ENCODE measurements at places on chromosomes 12 and 14.

GRCh38 chr14:48983351-48983888, 602.8 kb downstream of the RPS29 start:
- no peak for DNase-seq

GRCh38 chr12:52735816-52736632, 32.7 kb upstream of the KRT77 start:
- DNase-seq, result no peak

- no peak for DNase-seq
Measured at GRCh38 chr12:42915426-42915825, 325.9 kb upstream of the PRICKLE1 start.

GRCh38 chr14:55361190-55361589, 50.4 kb downstream of the ATG14 start:
- no peak for DNase-seq

DNA sequence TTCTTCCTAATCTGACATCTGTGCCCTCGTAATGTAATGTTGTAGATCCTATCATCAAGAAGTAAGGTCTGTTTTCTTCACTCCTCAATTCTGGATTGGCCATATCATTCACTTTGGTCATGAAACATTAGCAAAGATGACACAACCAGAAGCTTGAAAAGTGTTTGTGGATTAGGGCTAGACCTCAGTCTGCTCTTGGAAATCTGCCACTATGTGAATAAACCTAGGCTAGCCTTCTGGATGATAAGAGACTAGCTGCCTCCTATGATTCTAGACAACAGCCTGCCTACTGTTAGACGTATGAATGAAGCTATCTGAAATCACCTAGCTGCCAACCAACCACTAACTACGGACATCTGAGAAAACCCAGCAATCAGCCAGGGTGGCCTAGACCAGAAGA, 38.7 kb upstream of the LYZ start:
- no peak for DNase-seq

DNA sequence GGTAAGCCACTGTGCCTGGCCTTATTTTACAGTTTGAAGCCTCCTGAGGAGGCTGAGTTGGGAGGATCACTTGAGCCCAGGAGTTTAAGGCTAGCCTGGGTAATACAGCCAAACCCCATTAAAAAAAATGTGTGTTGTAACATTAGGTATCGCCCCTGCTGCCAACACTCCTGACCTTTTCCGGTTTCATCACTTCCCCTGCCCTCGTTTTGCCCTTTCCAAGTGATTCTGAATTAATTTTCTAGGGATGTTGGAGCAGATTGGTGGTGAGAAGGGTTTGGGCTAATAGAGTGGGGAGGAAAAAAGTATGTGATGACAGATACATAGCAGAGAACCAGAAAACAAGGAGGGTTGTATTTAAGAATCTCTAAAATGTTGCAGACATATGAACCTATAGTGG, 25.6 kb upstream of the C12orf71 start:
- no peak for DNase-seq

GRCh38 chr12:15038137-15038536, 65.3 kb downstream of the PDE6H start:
- DNase-seq, result no peak

GRCh38 chr14:67962215-67962644, 142.7 kb downstream of the RAD51B start:
- peak; percentile 81 for DNase-seq

DNA sequence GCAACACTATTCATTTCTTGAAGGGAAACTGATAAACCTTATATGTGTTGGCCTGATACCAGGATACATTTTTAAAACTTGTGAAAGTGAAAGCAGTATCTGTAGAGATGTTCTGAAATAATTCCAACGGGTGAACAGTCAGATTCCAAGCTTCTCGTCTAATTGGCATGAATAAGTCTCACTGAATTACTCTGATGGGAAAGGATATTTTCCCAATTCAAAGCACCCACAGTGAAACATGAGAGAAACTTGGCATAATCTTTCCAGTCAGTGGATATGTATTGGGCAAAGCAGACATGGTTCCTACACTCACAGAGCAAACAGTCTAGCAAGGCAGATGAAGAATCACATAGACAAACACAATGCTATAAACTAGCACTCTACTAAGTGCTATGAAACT, 413.1 kb downstream of the MED13L start:
- DNase-seq, result no peak
